ENCODE measurements at places on chromosomes 6 and 20.

- DNase-seq, result no peak
Measured at GRCh38 chr20:2845607-2846006, 5.1 kb downstream of the VPS16 start.

DNA sequence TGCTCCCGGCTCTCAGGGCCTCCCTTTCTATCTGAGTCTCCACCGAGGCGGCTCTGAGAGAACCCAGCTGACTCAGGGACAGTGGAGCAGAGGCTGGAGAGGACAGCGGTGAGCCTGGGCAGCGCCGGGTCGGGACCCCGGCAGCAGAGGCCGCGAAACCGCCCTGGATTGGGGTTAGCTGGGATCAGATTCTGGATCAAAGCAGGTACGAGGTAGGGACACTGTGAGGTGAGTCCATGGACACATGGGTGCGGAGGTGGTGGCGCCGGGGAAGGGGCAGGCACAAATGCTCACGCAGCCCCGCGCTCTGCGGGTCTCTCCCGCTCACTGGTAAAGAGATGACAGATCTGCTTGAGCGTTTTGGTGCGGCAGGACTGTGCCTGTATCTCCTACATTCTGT is 146.4 kb upstream of the GGTLC1 start:
- DNase-seq, result no peak

GRCh38 chr20:33883164-33883563 is 72.0 kb downstream of the CHMP4B start:
- DNase-seq, result no peak

DNA sequence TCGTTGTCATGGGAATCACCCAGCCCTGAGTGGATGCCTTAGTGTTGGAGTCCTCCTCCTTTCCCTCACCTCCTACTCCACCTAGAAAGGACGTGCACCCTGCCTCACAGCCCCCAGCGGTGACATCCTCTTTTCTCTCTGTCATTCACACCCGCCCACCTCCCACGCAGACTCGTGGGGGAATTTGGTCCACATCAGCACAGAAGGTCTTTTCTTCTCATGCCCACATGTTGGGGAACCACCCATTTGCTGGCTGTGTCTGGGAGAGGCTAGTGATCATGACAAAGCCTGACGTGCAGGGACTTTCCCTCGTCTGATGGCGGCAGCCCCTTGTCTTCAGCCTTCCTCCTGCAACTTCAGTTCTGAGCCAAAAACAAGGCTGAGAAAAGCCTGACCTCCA is 96.0 kb upstream of the CNKSR3 start:
- no peak for DNase-seq

DNA sequence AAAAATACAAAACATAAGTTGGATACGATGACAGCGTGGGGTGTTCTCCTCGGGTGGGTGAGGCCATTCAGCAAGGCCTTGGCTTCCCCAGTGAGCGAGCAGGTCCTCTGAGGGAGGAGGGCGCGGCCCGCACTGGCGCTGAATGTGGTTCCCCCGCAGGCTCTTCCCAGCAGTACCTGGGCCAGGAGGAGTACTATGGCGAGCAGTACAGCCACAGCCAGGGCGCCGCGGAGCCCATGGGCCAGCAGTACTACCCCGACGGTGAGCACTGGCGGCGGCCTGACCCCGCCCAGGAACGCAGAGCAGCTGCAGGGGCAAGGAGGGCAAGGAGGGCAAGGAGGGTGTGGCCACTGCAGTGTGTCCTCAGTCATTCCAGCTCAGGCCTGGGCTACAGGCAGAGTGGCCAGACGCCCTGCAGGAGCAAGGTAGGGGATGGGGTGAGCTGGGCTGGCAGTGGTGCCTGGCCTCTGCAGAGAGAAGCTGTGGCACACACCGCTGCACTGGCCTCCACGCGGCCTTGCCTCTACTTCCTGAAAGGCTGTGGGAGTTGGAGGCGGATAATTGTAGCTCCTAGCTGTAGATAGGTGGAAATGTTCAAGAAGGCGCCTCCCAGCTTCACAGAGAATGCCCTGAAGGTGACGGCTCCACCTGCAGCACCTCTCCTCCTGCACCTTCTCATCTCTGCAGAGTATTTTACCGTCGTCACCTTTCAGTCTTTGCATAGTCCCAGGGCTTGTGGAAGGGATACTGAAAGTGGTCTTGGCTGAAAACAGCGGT is 18.7 kb upstream of the MTG2 start:
- no peak for DNase-seq

GRCh38 chr20:63576311-63576710 is 2.3 kb upstream of the HELZ2 start:
- DNase-seq, result no peak

GRCh38 chr6:116327803-116328527 is 42.8 kb upstream of the DSE start:
- DNase-seq, result no peak

DNA sequence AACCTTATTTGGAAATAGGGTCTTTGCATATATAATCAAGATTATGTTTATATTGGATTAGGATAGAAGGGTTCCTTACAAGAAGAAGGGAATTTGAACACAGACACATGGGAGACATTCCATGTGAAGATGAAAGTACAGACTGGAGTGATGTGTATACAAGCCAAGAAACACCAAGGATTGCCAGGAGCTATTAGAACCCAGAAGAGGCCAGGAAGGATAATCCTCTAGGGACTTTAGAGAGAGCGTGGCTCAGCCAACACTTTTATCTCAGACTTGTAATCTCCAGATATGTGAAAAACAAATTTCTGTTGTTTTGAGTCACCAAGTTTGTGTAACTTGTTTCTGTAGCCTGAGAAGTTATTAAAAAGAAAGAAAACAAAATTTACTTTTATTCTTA is 1173.9 kb upstream of the CITED2 start:
- no peak for DNase-seq

GRCh38 chr20:23955896-23956295 is 32.7 kb downstream of the GGTLC1 start:
- DNase-seq, result no peak

- no peak for DNase-seq
Measured at GRCh38 chr6:17454316-17455005, 61.1 kb downstream of the CAP2 start.

GRCh38 chr6:7888587-7889357 is 21.8 kb downstream of the TXNDC5 start:
- no peak for DNase-seq

DNA sequence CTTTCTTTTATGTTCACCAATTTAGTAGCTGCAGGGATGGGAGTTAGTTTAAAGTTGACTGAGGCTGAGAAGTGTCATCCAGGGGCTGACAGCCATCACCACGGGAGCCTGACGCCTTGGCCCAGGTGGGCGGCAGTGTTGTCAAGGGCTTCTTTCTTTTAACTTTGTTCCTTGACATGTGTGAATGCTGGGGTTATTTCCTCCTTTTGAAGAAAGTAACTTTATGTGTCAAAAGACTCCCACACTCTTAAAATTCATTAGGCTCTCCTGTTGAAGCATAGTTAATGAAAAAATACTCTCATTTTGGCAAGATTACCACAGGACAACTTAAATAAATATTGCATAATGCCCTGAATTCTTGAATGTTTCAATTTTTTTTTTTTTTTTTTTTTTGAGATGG is 50.0 kb downstream of the SASH1 start:
- DNase-seq, result no peak

DNA sequence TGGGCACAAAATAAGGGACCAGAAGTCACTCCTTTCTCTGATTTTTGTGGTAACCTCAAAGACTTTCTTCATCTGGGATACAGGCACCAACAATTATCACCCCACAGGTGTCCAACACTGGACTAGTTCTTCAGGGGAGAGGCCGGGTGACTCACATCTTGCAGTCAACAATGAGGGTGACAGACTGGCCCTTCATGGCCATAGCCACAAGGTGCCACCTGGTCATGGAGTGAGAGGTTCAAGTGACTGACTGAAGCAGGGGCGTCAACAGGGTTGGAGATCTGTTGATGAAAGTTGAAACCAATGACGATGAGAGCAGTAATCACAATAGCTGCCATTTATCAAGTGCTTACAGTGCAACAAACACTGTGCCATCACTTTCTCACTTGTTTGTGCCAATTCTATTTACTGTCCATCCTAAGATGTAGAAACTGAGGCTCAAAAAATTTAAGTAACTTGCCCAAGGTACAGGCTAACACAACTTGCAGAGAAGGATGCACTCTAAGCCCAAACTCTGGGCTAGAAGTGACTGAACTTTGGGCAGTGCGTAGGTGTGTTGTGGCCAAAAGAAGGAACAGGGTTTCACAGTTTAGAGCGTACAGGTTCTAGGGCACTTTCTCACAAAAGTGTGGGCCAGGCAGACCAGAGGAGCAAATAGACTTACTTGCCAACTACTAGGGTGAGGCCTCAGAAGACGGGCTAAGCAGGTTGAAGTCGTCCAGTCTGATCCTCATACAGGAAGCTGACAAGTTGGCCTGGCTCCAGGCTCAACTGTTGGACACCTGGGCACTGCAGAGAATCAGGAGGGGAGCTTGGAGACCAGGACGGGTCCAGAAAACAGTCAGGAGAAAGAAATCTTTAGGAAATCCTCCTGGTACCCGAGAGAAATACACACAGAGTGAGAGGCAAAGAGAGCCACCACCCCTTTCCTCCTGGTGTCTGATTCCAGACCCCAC is 30.4 kb downstream of the HLA-DPB1 start:
- no peak for DNase-seq

- DNase-seq, result no peak
Measured at GRCh38 chr6:43934803-43935602, 165.0 kb downstream of the VEGFA start.

DNA sequence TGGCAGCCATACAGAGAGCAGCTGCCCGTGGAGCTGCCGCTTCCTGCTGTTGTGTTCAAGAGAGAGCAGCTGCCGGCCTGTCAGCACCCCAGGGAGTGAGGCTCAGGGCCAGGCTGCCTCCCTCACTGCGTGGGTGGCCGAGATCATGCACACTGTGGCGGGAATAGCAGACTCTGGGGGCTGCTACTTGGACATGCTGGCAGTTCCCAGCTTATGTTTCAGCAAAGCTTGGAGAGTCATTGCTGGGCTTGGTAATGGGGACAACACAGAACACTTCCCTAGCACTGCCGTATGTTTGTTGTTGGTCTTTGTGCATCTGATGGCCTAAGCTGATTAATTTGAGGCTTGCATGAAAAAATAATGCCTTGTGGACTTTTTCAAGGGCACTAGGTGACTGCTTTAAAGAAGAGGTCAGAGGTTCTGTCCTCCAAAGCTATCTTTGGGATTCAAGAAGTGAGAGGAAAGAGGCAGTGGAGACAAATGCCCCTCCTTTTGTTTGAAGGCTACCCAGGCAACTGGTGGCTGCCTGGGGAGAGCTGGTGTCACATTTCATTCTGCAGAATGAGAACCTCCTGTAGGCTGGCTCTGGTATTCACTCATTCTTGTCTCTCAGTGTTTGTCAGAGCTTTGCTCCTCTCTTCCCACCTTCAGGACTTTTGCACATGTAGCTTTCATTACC is 18.8 kb downstream of the MRAP2 start:
- no peak for DNase-seq

- no peak for DNase-seq
Measured at GRCh38 chr6:73309535-73309784, 44.6 kb downstream of the DPPA5 start.

GRCh38 chr6:46097366-46097765 is 32.4 kb upstream of the ENPP4 start:
- no peak for DNase-seq

GRCh38 chr6:17683428-17683827 is 23.3 kb downstream of the NUP153 start:
- no peak for DNase-seq

GRCh38 chr6:81384921-81385320 is 367.6 kb downstream of the TENT5A start:
- DNase-seq, result no peak

GRCh38 chr6:108403236-108403635 is 108.4 kb downstream of the AFG1L start:
- no peak for DNase-seq

DNA sequence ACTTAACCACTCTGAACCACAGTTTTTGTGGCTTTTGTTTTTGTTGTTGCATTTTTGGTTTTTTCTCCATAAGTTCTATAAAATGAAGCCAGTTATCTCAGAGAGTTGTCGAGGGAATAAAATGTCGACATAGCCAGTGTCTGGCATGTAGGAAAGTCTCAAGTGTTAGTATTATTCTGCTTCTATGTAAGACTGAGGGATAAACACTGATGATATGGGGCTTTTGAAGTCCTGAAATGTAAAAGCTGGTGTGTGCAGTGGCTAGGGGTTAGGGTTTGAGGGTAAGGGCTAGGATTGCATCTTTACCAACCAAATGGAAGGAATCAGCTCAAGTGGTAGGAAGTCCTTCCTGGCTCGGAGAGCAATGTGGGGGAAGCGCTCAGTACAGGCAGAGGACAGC is 59.2 kb downstream of the DAAM2 start:
- no peak for DNase-seq

GRCh38 chr6:26141378-26141904 is 54.2 kb downstream of the HFE start:
- no peak for DNase-seq

DNA sequence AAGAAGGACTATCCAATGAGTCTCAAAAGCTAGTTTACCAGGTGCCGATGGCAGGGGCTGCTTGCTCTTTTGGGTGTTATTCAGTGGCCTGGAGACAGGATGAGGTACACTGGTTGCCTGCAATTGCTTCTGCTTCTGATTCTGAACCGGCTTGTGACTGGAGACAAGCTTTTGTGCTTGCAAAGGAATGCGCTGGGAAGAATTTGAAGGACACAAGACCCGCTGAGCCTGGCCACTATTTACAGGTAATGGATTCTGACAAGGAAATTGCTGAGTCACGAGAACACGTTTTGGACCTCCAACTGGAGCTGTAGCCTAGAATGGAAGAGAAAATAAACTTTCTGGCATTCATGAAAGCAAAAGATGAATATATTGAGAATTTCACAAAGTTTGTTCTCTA is 5.8 kb downstream of the AURKA start:
- no peak for DNase-seq

- DNase-seq, result no peak
Measured at GRCh38 chr20:48283470-48284110, 498.3 kb upstream of the SULF2 start.

DNA sequence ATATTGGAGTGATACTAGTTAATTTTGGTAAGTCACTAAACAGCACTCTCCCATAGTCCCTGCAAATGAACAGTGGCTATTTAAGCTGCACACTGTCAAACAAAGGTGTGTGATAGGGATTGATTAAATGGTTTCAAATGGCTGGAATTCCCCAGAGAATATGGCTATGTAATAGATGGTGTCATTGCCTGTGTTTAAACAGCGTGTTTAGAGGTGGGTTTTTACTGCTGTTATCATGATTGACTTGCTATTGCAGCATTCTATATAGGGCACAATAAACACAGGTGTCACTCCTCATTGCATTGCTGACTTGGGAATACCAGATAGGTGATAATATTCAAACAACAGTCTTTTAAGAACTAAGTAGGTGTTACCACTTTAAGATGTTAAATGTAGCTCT is 171.7 kb upstream of the MAN1A1 start:
- no peak for DNase-seq

GRCh38 chr20:20736303-20736702 is 23.9 kb upstream of the RALGAPA2 start:
- no peak for DNase-seq

DNA sequence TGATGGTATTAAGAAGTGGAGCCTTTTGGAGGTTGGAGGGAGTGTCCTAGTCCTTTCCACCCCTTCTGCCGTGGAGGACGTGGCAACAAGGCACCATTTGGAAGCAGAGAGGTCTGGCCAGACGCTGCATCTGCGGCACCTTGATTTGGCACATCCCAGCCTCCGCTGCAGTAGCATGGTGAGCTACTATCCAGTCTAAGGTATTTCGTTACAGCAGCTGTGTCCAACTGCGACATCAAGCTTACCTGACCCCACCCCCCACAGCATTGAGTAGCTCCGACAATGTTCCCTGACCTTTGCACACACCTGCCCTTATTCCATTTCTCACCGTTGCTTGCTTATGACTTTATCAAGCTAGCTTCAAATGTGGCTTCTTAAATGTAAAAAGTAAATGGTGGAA is 29.8 kb upstream of the SYNJ2 start:
- no peak for DNase-seq

Data from 8988T (cell line).